ENCODE measurements at places on chromosomes 16 and 17.
A peak's percentile ranks its signal among the peaks of the same experiment; 100 is the strongest.

DNA sequence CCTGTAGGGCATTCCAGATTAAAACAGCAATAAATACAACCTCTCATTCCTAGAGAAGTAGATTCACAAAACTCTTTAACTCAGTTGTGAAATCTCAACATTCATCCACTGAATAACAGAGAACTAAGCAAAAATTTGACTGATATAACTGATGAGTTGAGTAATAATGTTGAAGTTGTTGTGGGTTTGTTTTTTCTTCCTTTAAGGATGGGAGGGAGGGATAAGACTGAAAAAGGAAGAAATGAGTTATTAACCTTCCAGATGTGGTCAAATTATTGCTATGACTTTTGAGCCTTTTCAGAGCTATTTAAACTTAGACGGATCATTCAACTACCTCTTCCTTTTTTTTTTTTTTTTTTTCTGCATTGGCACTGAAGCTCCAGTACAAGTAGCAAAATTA is 38.6 kb downstream of the SKAP1 start:
- no peak for DNase-seq

DNA sequence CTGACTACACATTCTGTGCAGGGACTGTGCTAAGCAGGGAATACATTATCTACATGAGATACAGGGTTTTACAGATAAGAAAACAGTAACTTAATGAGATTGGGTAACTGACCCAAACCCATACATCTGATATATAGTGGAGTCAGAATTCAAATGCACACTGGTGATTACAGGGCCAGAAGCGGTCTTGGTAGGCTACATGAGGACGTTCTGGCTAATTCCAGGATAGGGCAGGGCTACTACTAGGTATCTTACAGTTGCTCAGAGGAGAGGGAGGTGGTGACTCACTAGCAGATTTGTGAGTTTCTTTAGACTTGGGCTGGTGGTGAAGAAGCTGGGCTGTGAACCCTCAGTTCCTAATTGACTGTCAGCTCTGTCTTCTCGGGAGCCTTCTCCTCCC is 21.4 kb downstream of the TRIM16 start:
- DNase-seq = no peak

DNA sequence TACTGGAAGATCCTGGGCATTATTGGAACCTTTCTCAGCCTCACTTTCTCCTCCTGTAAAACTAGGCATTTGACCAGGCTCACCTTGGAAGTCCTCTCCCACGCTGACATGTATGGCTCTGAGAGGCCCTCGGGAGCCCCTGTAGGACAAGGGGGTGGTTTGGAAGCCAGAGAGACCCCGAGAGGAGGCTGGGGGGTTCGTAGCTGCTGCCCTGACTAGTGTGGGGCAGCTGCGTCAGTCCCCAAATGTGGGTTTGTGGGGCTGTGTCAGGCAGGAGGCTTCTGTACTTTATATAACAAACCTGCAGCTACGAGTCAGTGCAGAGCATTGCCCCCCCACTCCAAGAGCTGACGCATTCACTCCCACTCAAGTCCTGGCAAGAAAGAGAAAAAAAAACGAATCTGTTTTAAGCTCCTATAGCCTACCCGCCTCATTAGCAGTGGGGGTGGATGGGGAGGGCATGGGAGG is 1.8 kb downstream of the CX3CL1 start:
- DNase-seq = no peak

- no peak for DNase-seq
Observed at GRCh38 chr17:53896047-53896446, 73.3 kb downstream of the KIF2B start.

GRCh38 chr17:48121923-48122664 is 14.5 kb downstream of the SNX11 start:
- DNase-seq = no peak

DNA sequence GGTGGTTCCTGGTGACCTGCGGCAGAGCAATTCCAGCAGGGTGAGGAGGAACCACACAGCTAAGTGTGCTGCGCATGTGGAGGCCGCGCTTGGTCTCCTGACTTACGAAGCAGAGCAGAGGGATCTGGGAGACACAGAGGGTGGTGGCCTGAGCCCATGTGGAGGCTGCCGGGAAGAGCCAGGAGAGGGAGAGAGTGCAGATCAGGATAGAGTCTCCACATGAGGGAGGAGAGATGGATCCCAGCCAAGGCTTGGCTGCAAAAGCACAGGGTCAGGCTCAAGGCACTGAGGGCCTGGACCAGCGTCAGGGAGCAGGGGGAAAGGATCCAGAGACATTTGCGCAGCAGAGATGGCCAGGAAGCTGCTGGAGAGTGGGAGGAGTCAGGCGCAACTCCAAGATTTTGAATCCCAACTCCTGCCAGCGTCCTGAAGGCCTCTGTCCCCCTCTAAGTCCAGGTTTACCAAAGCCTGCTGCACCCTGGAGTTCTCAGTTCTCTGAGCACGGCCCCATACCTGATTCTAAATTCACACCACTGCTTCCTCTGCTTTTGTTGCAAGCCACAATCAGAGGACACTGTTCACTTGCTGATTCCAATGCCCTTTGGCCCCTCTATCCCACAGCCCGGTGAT is 11.3 kb upstream of the MLLT6 start:
- DNase-seq = peak; percentile 92

DNA sequence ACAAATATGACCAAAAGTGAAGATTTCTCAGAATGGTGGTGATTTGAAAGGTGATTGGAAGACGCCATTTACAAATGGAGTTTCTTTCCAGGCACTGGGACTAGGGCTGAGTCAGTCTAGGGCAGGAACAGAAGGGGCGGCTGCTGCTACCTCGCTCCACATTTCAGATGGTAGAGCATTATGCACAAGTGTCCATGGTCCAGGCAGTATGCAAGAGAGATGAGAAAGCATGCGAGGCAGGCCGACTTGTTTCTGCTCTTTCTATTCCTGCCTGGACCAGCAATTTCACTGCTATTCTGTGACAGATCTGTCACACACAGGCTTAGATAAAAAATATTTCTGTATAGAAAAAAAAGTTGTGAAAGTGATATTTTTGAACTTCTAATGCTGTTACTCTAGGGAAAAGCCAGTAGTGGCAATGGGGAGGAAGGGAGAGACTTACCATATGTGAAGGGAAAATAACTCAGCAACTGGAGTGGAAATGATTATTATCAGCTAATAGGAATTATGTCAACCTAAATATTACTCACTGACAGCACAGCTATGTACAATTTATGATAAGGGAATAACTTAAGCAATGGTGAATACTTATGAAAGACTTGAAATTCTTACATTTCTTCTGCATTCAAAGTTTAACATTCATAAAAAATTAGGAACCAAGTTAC is 134.7 kb upstream of the NETO2 start:
- DNase-seq = no peak

GRCh38 chr16:4055748-4056147 is 60.5 kb downstream of the ADCY9 start:
- DNase-seq = no peak

- DNase-seq = no peak
Observed at GRCh38 chr17:79982986-79983385, 52.7 kb downstream of the TBC1D16 start.

GRCh38 chr17:78079253-78079652 is 49.3 kb downstream of the TMC6 start:
- DNase-seq = no peak

- DNase-seq = no peak
Observed at GRCh38 chr16:64437706-64438324, 684.0 kb downstream of the CDH11 start.

GRCh38 chr16:84277244-84277823 is 17.3 kb upstream of the WFDC1 start:
- DNase-seq = peak; percentile 52

- no peak for DNase-seq
Observed at GRCh38 chr17:2391597-2392251, 9.1 kb downstream of the MNT start.

DNA sequence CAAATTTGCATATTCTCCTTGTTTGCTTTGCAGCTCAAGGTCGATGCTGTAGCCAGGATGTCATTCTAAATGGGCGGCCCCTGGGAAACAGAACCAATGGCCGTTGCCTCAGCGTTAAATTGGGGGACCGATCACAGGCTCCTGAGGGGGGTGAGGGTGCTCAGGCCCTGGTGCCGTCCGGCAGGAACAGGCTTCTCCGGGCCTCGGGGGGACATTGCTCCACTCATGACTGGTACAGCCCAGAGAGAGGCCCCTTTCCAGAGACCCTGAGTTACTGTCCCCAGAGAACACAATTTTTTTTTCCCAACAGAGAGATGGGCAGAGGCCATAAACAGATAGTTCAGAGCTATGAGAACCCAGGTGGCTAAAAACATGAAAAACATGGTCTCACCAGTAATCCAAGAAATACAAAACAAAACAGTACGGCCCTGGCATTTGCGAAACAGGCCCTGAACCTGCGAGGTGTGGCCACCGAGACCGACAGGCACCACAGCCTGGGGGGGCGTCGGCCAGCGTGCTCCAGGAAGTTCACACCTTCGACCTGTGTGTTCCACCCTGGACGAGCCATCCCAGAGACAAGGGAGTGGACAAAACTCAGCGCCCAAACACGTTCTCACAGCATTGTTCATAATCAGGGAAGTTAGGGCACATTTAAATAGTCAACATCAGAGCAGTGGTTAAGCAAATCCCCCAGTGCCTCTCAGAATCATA is 82.8 kb downstream of the METRNL start:
- DNase-seq = no peak

GRCh38 chr17:63647065-63647725 is 25.0 kb downstream of the MAP3K3 start:
- DNase-seq = no peak

DNA sequence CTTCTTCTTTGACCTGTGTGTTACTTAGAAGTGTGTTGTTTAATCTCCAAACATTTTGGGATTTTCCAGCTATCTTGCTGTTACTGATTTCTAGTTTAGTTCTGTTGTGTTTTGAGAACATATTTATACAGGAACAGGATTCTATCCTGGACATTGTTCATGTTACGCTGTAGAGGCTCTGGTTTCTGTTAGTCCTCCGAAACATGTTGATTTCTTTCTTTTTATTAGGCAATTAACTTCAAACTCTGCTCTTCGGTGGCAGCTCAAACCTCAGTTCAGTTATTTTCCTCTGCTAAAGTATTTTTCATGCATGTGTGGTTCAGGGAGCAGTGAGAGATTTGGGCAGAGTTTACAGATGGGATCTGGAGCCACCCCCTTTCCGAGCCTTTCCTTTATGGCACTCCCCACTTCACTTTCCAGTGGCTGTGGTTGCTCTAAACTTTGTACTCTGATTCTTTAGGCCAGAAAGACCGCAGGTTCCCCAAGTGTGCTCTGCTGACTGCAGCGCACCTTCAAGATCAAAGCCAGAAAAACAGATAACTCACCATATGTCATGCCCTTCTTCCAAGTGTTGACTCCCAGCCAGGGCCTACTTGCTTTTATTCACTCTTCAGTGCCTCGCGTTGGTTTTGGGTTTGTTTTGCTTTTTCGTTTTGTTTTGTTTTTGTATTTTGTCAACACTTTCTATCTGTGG is 77.6 kb upstream of the KSR1 start:
- DNase-seq = no peak

GRCh38 chr17:66221343-66221742 is 7.9 kb downstream of the APOH start:
- DNase-seq = no peak

GRCh38 chr17:59683283-59683682 is 23.9 kb downstream of the PTRH2 start:
- DNase-seq = no peak

- peak; percentile 93 for DNase-seq
Observed at GRCh38 chr16:4217204-4218131, 24.4 kb downstream of the SRL start.

DNA sequence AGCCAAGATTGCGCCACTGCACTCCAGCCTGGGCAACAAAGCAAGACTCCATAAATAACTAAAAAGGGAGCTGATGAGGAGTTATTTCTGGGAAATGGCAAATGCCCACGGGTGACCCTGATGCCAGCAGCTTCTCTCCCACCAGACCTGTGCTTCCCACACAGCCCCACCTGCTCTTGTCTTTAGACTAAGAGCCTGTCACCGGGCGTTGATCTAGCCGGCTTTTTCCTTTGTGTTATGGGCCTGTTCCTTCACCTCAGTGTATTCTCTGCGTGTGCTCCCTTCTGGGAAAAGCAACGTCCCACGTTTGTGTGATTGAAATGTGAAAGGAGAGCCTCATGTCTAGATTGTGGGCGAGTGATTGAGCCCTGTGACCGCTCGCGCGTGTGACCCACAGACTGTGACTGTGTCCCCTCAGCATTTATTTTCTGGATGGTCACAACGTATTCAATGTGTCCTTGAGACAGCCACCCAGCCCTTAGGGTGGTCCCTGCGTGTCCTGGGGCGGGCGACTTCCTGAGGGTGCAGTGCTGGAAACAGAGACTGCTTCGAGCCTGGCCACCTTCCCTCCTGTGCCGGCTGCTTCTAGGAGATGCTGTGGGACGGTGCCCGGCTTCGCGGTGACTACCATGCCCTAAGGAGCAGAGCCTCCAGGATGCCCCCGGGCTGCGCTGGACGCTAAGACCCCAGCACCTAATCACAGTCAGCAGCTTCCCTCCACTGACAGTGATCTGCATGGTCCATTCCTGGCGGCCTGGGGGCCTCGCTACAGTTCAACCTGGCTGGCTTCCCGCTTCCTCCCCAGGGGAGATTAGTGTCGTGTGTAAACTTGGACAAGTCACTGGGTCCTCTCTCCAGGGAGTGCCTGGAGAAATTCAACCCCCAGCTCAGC is 7.8 kb upstream of the RNPS1 start:
- DNase-seq = no peak

DNA sequence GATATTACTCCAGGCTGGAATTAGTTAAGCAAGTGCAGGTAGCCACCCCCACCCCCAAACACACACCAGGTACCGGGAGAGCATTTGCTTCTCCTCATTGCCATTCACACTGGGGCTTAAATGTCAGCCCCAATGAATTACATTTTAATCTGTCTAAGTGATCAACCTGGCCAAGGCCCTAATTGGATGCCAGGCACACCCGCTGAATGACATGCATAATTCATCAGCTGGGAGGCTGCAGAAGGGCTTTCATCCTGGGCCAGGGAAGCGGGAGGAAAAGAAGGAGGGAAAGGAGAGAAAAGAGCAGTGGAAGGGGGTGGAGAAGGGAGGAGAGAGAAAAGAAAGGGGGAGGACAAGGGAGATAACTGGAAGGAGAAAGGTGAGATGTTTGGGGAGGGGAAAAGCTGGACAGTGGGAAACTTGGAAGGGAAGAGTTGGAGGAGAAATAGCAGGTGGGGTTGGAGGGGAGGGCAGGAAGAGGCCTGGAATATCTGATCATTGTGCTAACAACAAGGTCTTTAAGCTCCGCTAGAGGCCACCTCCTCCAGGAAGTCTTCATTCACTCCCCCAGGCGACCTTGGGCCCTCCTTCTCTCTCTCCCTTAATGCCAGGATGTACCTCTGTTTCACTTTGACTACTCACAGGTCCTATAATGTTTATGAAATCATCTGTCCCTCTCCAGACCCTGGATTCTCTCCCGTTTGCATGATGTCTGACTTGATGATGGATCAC is 40.1 kb upstream of the CES5A start:
- no peak for DNase-seq

DNA sequence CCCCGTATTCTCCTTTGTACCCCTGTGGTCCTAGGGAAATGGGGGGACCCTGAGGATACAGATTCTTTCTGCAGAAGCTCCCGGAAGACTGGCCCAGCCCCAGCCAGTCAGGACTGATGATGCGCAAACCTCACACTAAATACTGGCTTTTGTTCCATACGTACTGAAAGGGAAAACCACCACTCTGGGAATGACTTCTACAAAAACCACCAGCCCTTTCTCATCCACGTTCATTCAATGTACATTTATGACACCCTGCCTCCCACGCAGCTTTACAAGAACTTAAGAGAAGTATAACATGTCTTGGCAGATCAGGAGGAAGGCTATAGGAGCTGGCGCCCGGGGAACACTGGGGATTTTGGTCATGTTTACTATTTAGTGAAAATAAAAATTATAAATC is 70.6 kb downstream of the MARCHF10 start:
- DNase-seq = no peak

GRCh38 chr17:73580073-73580710 is 64.1 kb downstream of the SDK2 start:
- no peak for DNase-seq

GRCh38 chr16:14454391-14454790 is 175.7 kb downstream of the PARN start:
- no peak for DNase-seq
